T-helper 22 cell (primary cell): ENCODE measurements at places on chromosomes 2 and 18.

DNA sequence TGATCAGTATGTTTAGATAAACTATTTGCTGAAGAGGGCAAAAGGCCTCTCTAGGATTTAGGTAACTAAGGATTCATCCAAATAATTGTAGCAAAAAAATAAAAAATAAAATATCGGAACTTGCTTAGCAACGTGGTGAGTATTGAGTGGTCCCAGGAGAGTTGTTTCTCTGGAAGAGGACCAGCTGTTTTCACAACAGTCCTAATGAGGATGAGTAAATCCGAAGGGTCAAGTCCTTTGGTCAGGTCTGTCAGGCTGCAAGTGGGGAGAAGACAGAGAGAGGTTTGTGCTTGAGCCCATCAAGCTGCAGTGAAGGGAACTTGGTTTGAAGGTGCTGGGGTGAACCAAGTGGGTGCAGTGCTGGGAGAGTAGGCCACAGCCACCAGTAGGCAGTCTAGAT, 539.2 kb downstream of the SLC4A3 start:
- no peak for DNase-seq

DNA sequence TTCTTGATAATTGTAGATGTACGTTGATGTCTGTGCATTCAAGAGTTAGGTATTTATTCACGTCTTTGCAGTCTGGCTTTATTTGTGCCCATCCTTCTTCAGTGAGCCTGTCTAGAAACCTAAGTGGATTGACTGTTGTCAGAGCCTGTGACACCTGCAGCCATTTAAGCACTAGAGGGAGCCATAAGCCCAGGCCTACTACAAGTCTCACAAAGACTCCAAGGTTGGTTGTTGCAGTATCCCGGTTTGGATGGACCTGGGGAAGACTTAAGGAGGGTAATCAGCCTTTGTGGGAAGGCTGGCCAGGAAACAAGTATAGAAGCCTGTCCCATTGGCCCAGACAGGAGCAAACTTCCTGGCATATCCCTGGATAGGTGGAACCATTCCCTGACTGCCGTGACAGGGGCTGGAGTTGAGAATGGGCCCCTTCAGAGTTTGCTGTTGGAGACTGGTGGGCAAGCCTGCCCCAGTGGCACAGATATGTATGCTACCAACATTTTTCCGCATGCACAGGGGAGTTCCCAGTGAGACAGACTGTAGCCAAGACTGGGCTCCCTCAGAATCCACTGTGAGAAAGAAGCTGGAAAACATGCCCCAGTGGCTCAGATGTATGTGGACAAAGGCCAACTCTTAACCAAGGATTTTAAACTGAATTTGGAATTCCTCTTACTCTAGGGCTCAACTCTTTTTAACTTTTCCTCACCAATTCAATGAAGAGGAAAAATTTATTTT, 9.3 kb upstream of the LRRC30 start:
- DNase-seq, result no peak

DNA sequence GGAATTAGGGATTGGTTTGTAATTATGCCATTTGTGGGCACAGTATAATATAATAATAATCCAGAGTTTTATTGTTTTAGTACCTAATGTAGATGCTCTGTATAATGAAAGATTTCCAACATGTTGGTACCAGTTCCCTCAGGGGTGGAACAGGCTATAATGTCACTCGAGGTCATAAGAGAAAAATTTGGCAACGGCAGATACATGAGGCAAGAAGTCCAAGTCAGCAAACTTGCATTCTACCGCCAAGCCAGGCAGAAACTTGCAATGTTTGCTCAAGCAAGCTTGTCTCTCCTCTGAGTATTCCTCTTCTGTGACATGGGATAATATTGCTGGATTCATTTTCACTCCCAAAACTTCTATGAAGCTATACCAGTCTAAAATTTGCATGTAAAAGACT, 520.0 kb upstream of the SALL3 start:
- no peak for DNase-seq

DNA sequence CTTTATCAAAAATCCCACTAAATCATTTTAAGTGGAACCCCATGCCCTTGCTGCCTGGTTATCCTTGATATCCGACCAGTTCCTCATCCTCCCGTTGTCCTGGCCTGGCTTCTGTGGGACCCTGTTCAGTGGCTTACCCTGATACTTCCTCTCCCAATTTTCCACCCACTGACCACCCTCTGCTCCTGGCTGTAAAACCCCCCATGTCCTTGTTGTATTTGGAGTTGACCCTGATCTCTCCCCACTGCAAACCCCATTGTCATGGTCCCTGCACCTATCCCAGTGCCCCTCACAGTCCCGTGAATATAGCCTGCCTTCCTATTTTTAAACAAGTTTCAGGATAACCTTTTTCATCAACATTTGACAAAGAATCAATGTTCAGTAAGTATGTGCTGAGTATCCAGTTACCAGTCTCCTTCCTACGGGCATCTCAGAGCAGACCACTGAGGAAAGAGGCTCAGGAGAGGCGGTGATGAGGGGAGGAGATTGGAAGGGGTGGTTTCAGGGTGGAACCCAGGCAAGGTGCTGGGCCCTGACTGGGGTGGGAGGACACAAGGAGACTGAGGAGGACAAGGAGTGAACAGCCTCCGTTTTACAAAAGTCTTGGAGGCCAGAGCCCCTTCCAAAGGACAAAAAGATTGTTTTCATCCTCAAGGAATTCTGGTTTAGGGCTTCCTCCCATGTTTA, 131.8 kb downstream of the PXDN start:
- DNase-seq, result no peak

- no peak for DNase-seq
Observed at GRCh38 chr2:159134979-159135378, 151.5 kb downstream of the WDSUB1 start.

GRCh38 chr2:1967242-1968208, 223.2 kb upstream of the PXDN start:
- DNase-seq, result no peak

DNA sequence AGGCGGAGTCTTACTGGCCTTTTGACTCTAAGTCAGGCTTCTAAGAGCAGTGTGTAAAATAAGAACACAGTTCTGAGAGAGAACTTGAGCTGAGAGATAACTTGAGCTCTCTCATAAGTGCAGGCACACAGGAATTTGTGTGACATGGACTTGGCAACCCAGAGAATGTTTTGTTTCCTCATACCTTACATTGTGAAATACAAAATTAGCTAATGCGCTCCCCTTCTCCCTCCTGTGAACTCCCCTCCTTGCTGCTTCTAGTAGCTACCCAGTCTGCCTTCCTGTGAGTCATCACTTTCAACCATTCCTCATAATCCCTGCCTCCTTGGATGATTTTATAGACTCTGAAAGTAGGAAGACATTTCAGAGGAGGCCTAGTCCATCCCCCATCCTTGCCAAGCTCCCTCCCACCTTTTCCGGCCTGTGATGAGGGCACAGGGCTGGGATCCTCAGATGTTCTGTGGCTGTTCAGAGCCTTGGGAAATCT, 22.6 kb downstream of the FER1L5 start:
- no peak for DNase-seq

- DNase-seq, result no peak
Observed at GRCh38 chr2:85804583-85804982, 50.8 kb downstream of the ATOH8 start.

- DNase-seq, result no peak
Observed at GRCh38 chr2:240797500-240797895, 22.5 kb downstream of the KIF1A start.

- no peak for DNase-seq
Observed at GRCh38 chr18:36628435-36629137, 200.2 kb downstream of the TPGS2 start.

GRCh38 chr18:38009320-38009719, 443.7 kb upstream of the CELF4 start:
- DNase-seq, result no peak

GRCh38 chr2:64586883-64587481, 62.9 kb downstream of the AFTPH start:
- no peak for DNase-seq

DNA sequence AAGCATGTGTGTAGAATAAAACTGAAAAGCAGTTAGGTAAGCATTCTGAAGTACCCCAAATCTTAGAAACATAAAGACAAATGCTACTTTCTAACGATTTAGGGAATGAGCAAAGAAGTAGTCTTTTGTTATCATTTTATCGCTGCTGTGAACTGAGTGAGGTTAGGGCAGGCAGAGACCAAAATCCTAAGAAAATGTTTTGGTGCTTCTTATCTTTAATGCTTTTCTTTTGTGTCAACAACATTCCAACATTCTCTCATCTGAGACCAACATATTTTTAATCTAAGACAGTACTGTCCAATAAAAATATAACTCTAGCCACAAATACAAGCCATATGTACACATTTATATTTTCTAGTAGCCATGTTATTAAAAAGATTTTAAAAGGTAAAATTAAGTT, 789.4 kb upstream of the PIK3C3 start:
- DNase-seq, result no peak

GRCh38 chr2:161128885-161129284, 31.3 kb upstream of the TANK start:
- no peak for DNase-seq

DNA sequence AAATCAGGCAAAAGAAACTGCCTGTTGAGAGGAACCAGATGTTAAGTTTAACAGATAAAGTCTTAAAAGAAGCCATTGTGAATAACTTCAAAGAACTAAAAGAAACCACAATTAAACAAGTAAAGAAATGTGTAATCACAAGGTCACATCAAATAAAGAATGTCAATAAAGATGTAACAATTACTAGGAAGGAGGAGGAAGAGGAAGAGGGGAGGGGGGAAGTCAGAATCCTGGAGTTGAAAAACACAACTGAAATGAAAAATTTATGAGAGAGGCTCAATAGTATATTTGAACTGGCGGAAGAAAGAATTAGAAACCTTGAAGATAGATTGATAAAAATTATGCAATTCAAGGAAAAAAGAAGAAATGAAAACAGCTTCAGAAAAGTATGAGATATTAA, 88.4 kb upstream of the CRIM1 start:
- DNase-seq, result no peak

DNA sequence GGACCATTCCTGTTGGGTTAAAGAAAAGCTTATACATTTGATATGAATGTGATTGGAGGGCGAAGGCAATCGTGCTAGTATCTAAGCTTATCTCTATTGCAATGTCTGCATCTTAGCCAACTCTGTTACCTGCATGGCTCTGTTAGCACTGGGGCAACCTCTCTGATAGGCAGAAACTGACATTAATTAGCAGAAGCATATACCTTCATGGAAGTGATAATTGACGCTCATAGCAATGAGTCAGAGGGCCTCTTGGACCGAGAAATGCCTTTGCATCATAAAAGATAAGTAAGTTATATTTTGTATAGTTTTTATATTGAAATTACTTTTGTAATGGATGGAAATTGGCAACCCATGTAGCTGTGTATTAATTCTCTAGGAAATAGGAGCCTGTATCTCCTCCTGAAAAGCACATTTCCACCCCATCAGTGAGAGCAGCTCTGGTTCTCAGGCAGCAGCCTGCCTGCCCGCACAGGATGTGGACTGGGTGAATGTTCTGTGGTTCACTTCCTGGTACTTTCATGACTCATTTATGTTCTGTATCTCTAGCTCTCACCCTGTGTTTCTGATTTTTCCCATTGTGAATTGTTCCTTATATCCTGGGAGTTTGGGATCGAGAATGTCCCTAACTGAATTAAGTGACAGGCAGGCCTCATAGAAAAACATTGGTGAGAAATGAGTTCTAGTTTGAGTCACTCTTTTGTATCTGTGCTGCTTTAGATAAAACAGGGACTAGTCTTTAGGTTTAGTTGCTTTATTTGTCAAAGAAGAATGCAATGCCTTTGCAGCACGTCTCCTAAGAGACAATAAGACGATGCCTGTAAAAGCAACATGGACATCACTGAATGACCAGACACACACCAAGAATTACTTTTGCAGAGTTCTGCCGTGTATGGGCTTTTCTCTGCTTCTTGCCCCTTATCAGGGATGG, 344.9 kb downstream of the DCDC2C start:
- DNase-seq, result no peak

DNA sequence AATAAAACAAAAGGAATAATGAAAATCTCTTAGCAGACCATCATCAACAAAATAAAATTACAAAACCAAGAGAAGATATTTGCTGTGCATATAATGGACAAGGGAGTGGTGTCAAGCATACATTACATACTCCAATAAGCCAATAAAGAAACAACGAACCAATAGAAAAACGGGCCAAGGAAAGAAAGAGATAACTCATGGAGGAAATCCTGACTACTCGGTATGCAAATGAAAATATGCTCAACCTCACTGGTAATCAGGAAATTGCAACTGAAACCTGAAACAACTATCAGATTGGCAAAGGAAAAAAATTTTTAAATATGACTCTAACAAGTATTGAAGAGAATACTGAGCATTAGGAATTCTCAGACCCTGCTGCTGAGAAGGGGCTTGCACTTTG, 84.7 kb downstream of the BCL2 start:
- DNase-seq, result no peak
